ENCODE measurements at places on chromosomes 3 and 15.

DNA sequence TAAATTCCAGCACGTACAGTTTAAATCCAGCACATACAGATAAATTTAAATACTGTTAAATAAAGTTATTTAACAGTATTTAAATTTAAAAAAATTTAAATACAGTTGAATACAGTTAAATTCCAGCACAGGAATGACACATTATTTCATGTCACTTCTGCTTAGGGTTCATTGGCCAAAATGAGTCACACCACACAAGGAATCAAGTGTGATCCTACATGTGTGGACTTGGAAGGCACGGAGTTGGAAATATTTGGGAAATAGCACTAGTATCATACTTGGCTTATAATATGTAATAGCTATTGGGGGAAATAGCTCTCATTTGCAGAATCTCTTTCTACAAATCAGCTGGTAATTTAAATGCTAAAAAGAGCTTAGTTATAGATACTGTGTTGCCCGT is 10.6 kb downstream of the RAB7A start:
- no peak for DNase-seq

GRCh38 chr3:48460517-48460902 is 14.0 kb downstream of the ATRIP start:
- DNase-seq: no peak

DNA sequence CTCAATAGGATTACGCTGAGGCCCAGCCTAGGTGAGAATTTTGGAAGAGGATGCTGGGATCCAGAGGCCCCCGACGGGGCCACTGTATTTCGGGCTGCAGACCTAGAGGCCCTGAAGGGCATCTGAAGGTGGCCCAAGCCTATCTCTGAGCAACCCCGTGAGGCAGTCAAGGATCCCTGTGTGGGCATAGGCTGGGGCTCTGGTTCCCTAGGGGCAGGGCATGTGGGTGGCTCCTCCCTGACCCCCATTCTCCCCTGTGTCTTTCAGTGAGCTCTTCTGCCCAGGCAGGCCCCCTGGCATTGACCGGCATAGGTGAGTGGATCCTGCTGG is 216.0 kb downstream of the SNRPN start:
- no peak for DNase-seq

GRCh38 chr3:33989229-33989628 is 190.8 kb downstream of the PDCD6IP start:
- no peak for DNase-seq

GRCh38 chr3:106281221-106281620 is 412.4 kb upstream of the CBLB start:
- DNase-seq: no peak

DNA sequence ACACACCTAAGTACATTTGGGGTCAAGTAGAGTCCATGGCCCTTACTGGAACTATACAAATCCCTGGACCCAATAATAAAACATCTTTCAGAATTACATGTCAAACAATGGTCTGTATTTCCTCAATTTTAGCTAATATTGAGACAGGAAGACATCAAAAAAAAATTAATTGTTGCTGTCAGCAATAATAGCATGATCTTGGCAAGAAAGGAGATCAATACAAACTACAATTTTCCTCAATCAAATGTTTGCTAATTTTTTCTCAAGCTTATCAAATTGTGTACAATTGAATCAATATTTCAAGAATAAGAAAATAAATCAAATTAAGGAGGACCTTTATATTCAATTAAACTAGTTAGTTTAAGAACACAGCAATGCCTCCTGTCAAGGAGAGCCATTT is 62.6 kb downstream of the FSIP1 start:
- no peak for DNase-seq

DNA sequence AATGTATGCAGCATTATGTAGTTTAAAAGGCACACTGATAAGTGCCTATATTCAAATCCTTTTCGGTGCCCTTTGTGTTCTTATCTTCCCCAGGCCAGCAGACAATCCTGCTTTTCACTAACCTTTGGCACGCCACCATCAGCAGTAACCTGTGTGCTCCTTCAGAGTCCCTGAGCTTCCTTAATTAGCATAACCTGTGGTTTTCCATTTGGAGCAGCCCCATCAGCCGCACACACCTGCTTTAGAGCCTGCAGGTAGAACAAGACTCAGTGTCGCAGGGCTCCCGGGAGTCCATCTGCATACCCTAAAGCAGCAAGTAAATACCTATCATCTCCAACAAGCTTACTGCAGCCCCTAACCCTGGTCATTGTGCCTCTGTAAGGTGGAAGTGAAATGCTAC is 755.1 kb downstream of the ROBO2 start:
- no peak for DNase-seq

GRCh38 chr15:36882487-36883131 is 217.7 kb downstream of the MEIS2 start:
- peak; percentile 54 for DNase-seq

- DNase-seq: no peak
Measured at GRCh38 chr3:99881121-99881524, 63.5 kb downstream of the CMSS1 start.
